Cerebellar nuclear complex (tissue), 1 donor: ENCODE measurements at places on chromosomes 12 and 14.

GRCh38 chr12:105239304-105239703 lies 3.3 kb upstream of the APPL2 start:
- no peak for DNase-seq

DNA sequence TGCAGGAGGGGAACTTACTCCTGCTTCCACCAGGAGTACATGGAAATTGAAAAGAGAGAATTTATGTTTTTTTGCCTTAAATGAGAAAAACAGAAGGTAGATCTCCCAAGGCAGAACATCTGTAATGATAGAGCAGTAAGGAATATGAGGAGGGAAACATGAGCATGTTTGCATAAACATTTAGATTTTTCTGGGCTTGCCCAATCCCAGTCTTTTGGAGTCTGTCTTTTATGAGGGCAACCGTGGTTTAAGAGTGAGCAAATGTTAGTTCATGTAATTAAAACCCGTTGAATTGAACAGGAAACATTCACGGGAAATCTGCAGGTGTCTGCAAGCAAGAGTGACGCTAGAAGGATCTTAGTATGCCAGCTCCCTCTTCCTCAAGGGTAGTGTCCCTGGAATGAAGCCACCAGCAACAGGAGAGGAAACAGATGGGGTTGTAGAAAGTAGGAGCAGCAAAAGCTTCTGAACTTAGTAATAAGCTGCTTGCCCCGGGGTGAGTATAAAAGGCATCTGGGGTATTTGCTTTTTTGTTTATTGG lies 79.3 kb downstream of the ARF6 start:
- DNase-seq: no peak

- no peak for DNase-seq
Observed at GRCh38 chr14:92651106-92651757, 97.2 kb downstream of the LGMN start.

GRCh38 chr12:49088150-49088931 lies 6.3 kb downstream of the DHH start:
- peak; percentile 83 for DNase-seq

- no peak for DNase-seq
Observed at GRCh38 chr14:93949511-93950075, 22.4 kb downstream of the FAM181A start.

- DNase-seq: no peak
Observed at GRCh38 chr12:57958061-57958657, 16.8 kb downstream of the ATP23 start.

DNA sequence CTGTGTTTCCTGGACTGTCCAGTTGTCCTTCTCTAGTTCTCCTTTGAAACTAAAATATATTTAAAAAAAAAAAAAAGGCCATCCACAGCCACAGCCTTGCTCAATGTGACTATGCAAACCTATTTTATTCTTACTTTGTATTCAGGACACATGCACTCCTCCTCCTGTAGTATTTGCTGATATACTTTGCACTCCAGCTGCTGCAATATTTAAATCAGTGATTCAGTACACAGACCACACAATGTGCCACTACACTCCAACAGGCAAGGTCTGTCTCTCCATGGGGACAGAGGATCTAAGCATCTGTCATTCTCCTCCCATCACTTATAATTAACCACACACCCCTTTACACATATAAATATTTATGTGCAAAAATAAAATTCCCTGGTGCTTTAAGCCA lies 40.2 kb upstream of the CCDC196 start:
- no peak for DNase-seq

DNA sequence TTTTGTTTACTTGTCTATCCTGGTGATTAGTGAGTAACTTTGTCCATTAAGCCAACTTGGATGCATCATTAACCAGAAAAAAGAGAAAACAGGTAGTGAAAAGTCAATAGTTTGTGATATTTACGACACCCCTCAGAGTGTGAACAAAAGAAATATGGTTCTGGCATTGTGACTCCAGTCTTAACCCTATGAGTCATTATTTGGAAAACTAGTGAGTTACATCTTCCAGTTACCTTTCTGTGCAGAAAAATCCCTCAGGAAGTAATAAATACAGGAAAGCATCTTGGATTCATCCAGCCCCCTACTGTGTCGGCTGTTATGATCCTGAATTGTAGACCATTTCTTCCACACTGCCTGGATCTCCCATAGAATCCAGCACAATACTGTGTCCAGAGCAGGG lies 379.1 kb downstream of the GALC start:
- no peak for DNase-seq

GRCh38 chr14:104389326-104390220 lies 190.0 kb upstream of the C14orf180 start:
- no peak for DNase-seq
